GM18507 (cell line): ENCODE measurements at places on chromosomes 3 and 15.

DNA sequence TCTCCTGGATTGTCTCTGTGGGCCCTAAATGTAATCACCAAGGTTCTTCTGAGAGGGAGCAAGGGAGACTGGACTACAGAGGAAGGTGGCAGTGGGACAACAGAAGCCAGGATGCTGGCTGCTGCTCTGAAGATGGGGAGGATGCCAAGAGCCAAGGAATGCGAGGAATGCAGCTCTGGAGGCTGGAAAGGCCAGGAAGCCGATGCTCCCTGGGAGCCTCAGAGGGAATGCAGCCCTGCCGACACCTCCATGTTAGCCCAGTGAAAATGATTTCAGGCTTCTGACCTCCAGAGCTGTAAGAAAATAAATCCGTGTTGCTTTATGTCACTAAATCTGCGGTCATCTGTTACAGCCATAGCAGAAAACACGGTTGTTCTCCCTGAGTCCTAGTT lies 44.1 kb downstream of the UMPS start:
- no peak for DNase-seq

DNA sequence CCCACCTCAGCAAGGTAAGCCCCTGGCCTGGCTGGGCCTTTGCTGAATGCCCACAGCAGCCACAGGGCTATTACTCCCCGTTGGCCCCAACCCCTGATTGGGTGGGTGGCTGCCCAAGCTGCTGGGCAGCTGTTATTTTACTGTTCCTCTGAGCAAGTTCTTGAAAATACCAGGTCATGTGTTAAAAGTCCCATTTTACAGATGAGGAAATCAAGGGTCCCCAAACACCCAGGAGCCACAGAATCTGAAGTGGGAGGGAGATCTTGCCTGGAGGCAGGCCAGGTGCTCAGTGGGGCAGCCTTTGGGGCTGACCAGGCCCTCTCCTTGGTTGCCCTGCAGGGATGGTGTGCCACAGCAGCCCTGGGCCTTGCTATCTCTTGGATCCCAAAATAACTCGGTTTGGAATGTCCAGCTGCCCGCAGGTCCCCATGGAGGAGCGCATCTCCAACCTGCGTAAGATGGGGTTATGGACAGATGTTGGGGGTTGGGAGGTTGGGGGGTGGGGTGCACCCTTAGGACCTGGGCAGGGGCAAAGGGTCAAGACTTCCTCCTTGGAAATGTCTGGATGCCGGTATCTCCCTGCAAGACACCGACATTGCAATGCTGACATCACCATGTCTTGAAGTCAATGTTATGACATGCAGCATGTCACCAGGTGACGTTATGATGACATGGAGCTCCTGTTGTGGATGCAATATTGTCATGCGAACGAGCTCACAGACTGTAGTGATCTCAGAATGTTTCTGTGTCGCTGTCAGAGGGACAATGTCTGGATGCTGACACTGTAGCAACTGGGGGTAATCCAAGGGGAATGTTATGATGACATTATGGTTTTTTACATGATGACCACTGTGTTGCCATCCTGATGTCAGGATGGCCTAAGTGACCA lies 13.3 kb upstream of the CSPG4 start:
- no peak for DNase-seq

DNA sequence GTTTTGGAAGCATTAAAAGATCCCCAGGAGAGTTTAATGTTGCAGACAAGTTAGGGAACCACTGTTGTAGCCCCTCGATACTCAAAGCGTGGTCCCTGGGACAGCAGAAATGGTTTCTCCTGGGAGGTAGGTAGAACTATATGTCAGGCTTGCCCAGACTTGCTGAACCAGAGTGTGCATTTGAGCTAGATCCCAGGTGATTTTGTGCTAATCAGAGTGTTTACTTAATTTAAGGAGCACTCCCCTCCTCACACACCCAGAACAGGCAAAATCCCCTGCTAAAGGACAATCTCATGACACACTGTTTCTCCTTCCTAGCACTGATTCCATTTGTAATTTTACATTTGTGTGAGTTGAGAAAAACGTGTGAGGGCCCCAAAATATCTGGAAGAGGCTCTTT lies 24.3 kb downstream of the LMCD1 start:
- no peak for DNase-seq

GRCh38 chr3:111326144-111326995 lies 215.6 kb upstream of the CD96 start:
- DNase-seq: no peak

GRCh38 chr3:44929782-44930181 lies 46.2 kb downstream of the ZDHHC3 start:
- no peak for DNase-seq

DNA sequence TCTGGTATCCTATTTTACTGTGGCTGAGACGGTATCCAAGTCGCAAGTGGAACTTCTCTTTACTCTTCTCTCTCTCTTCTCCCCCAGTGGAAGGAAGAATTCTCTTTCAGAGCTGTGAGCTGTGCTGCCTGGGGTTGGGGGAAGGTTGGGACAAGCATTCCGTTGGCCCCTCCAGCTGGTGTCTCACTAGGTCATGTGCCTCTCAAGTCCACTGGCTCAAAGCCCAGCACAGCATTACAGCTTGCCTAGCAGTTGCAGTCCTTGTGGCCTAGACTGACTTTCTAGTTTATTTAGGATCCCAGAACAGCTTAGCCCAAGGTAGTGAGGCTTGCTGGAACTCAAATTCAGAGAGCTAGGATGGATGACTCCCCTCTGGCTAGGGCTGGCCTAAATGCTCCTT lies 76.1 kb upstream of the SPATA16 start:
- DNase-seq: no peak

GRCh38 chr3:188706599-188706998 lies 465.2 kb upstream of the TPRG1 start:
- no peak for DNase-seq

GRCh38 chr3:50212502-50212901 lies 7.4 kb downstream of the SLC38A3 start:
- DNase-seq: no peak

DNA sequence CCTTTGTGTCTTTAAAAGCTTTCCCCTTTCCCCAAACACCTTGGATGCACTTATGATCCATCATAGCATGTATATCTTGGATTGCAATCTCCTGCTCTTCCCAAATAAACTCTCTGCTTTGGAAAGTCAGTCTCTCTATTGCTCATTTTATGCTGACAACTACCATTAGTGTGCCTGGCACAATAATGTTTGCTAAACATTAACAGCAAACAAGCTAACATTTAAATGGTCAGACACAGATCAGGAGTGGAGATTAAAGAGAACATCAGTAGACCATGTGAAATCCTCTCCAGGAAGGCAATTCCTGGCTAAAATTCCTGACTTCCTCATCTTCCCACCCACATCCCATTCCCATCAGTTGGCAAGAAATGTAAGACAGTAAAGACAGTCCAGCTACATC lies 44.3 kb upstream of the EIF1B start:
- no peak for DNase-seq
